ENCODE measurements at places on chromosomes 6 and 20.
A peak's percentile ranks its signal among the peaks of the same experiment; 100 is the strongest.

- no peak for DNase-seq
Observed at GRCh38 chr20:36113036-36113435, 41.5 kb upstream of the EPB41L1 start.

GRCh38 chr20:24736131-24736843, 212.8 kb upstream of the CST7 start:
- DNase-seq = no peak

DNA sequence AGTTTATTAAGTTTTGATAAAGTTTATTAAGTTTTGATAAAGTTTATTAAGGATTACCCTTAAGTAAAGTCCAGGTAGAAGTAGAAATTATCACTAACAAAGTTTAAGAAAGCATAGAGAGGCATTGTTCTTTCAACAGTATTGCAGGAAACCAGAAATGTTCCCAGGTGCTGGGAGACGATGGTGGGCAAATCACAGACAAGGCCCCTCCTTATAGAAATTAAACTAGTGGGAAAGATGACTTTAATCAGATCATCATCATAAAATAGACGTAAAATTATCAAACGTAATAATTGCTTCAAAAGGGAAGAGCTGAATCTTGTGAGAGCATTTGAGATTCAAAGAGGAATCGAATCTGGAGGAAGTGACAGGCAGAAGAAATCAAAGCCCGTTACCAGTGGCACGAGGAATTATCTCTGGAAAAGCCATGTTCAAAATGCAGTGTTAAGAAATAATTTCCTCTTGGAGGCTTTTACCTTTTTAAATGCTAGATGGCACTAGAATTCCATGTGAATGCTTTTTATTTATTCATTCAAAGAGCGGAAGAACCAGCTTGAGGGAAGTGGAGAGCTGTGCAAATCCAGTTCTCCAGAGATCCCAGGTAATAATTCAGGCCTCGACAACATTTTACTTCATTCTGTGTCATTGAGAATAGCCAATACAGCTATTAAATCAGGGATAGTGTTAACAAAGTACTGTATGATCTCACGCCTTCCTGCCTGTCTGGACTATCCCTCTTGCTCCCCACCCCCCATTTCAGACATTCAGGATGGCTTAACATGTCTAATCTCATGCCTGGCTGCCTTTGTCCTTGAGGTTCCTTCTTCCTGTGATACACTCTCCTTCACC, 1.0 kb upstream of the APMAP start:
- no peak for DNase-seq

DNA sequence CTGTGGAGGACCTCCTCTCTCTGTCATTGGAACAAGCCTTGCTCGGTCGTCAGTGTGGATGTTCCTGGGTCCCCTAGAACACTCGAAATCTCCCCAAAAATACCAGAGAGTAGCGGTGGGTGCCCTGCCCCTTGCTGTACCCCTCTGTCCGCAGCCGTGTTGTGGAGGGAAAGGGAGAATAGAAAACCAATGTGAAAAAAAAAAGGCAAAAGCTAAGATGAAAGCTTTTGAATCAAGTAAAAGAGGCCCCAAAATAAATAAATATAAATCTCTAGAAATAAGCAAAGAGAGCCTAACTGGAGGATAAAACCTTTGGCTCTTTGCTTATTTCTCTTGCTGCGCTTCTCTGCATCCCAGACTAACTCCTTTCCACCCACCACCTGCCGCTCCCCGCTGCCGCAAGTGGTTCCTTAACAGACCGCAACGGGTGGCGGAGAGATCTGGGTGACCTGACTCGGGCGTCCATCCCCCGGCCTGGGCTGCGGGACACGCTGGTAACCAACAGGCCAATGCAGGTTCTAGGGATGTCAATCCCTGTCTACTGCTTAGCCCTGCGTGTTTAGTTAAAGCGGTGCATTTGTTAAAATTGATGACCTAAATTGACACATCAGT, 110.0 kb downstream of the GPX5 start:
- no peak for DNase-seq

GRCh38 chr6:117546674-117547073, 55.6 kb downstream of the GOPC start:
- DNase-seq = no peak

- DNase-seq = peak; percentile 78
Observed at GRCh38 chr20:50561379-50562078, 51.3 kb downstream of the PTPN1 start.

Measured in activated naive CD8-positive, alpha-beta T cell treated with anti-CD3 and anti-CD28 coated beads for 36 hours (primary cell).